Stimulated activated naive CD4-positive, alpha-beta T cell treated with Interleukin-2 at 50 U/mL for 16 hours (primary cell): ENCODE measurements at places on chromosomes 7 and 10.

GRCh38 chr7:114086914-114087652 lies 168.3 kb upstream of the PPP1R3A start:
- DNase-seq: no peak

- no peak for DNase-seq
Measured at GRCh38 chr10:71398976-71399375, 2.3 kb downstream of the CDH23 start.

- DNase-seq: no peak
Measured at GRCh38 chr7:147775516-147776284, 814.9 kb upstream of the C7orf33 start.

DNA sequence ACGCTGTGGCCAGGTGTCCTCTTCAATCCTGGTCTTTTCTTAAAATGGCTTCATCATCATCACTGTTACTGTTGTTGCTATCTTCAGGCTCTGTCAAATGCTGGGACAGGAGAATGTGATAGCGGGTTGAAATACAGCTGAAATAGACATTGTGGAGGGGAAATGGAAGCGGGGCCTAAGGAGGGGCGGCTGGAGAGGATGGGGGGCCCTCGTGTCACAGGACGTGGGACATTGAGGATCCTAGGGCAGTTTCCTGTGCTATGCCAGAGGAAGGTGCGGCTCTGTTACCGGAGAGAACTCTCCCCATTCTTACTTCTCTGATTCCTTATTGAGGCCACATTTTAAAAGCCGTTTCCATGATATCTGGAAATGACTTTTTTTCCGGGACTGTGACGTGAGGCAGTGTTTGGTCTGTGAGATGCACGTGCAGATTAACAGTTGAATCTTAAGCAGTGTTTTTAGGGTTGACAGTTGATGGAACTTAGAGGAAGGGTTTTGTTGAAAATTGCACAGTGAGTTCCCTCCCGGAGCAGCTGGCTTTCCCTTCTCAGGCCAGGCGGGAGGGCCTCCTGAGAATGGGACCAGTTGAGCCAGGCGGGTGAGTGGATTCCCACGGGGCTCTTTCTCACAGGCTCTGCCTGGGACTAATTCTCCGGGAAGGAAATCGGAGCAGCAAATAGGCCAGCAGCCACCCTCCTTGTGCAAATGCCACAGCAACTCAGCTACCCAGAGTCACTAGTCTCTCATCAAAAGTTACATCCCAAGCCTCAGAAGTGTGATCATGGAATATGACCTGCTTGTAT lies 125.2 kb downstream of the TACC2 start:
- DNase-seq: no peak
